Lung microvascular endothelial cell (primary cell): ENCODE measurements at places on chromosomes 11 and 22. TPM values are rescaled to one million over a fixed set of nuclear protein-coding genes. Genes with fewer than 3 reads are reported as not detected.

Gene OTOG
- not detected in 2 replicates for total RNA-seq

Gene FGF19
- total RNA-seq: not detected in 2 replicates

Gene MS4A10
- not detected in 2 replicates for total RNA-seq

Gene TTC36
- 0.44 and 1.6 TPM in 2 replicates for total RNA-seq

Gene MIAT
- total RNA-seq: 0.22 and 0.60 TPM in 2 replicates

Gene OR8B3
- total RNA-seq: not detected in 2 replicates

Gene IL10RA
- not detected in 2 replicates for total RNA-seq
